CD4-positive, alpha-beta T cell treated with Interleukin-4 for 1 hour (primary cell): ENCODE measurements at places on chromosomes 5 and 9.

DNA sequence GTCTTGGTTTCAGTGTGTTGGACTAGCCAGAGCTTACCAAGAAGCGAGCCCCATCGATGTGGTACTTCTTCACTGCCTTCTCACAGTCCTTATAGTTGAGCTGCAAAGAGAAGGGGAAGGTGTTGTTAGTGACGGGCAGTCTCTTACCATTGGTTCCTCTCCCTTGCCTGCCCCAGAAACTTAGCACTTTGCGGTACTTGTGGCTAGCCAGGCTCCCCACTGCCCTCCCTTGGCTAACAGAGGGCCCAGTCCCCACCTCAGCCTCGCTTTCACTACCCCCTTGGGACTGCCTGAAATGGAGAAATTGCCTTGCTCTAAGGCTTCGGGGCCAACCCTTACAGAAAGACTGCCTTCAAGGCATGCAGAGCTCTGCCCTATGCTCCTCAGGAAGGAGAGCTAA lies 4.3 kb downstream of the LCP2 start:
- DNase-seq = peak; percentile 78

DNA sequence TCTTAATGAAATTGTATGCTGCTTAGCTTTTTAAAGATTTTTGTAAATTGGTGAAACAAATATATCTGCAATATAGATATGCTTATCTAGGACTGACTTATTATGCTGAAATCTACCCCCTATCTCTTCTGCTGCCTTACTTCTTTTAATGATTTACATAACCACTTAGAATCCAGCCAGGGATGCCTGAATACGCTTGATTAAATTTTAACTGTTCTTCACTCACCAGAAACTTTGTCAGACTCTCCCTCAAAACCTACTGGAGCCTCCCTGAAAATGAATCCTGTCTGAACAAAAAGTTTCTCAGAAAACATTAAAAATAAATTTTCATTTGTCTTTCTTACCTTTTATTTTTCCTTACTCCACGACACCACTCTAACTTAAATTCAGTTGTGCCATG lies 111.7 kb downstream of the ST8SIA4 start:
- no peak for DNase-seq

GRCh38 chr9:126295936-126296600 lies 30.6 kb upstream of the MVB12B start:
- DNase-seq = no peak

- no peak for DNase-seq
Observed at GRCh38 chr5:119338326-119338946, 17.4 kb upstream of the TNFAIP8 start.

DNA sequence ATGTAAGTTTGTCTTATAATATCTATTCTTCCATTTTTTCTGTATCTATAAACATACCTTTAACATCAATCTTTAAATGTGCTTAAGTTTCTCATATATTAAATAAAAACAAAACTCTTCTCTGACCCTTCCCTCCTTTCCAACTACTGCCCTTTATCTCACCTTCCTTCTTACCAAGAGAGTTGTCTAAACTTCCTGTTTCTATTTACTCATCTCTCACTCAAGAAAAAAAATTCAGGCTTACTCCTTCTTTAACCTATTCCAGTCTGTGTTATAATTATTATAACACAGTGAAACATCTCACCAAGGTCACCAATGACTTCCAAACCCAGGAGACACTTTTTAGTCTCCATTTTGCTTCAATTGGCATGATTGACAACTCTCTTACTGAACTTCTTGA lies 140.9 kb downstream of the CCDC171 start:
- DNase-seq = no peak

- DNase-seq = no peak
Observed at GRCh38 chr9:34717996-34718614, 8.2 kb upstream of the CCL21 start.

DNA sequence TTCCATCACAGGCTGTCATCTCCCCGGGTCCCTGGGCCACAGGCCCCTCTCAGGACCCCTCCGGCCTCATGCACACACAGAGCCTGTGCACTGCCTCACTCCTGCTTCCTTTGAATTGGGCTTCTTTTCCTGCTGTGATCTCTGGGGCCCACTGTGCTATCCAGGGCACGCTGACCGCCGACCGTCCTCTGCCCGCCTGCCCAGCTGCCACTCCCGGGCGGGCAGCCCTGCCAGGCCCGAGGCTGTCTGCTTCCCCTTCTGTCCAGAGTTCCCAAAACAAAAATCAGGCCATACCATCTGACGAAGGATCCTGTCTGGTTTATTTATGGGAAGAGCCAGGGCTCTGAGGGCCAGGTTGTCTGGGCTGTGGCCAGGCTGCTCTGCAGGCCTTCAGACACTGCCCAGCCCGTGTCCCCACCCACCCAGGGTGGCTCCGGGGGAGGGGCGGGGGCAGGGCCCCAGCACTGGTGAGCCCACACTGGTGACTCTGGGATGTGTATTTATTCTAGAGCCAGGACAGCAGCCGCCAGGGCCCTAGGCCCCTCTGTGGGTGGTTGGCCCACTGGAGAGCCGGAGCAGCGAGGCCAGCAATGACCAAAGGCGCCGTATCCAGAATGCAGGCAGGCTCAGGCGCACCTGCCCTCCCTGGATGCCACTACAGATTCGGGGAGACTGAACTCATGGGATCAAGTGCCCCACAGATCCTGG lies 57.0 kb downstream of the ADAMTS2 start:
- DNase-seq = no peak

- DNase-seq = peak; percentile 8
Observed at GRCh38 chr9:134372581-134373267, 46.5 kb downstream of the RXRA start.

GRCh38 chr5:124980163-124980941 lies 233.9 kb upstream of the ZNF608 start:
- no peak for DNase-seq

DNA sequence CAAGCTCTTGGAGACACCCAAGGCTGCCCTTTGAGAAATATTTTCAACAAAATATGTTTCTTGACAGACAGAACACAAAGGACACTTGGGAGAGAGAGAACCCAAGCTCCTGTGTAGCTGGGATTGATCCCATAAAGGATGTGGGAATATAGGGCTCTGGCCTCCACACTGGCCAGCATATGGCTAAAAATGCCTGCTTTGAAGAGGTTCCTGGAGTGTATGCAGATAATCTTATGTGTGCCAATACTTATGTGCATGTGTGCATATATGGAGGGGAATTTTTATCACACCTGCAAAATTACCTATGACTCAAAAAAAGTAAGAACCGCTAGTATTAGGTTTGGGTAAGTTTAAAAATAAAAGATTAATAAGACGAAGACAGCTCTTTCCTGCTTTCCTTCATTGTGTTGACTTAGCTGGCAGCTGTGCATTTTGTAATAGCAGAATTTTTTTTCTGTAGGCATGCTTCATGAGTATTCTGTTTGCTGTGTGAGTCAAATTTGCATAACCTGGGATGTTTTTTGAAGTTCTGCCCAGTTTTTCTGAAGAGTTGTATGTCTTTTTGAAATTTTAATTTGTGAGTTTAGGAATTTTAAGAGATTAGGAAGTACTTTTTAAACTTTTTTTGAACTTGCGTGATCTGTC lies 42.6 kb downstream of the HACD4 start:
- DNase-seq = no peak

GRCh38 chr9:76701441-76702039 lies 62.7 kb upstream of the PCA3 start:
- DNase-seq = no peak

GRCh38 chr5:59538750-59539121 lies 354.8 kb downstream of the PDE4D start:
- no peak for DNase-seq

- no peak for DNase-seq
Observed at GRCh38 chr5:133147411-133147810, 95.6 kb downstream of the HSPA4 start.

GRCh38 chr5:73952872-73953271 lies 326.9 kb downstream of the ARHGEF28 start:
- DNase-seq = no peak

DNA sequence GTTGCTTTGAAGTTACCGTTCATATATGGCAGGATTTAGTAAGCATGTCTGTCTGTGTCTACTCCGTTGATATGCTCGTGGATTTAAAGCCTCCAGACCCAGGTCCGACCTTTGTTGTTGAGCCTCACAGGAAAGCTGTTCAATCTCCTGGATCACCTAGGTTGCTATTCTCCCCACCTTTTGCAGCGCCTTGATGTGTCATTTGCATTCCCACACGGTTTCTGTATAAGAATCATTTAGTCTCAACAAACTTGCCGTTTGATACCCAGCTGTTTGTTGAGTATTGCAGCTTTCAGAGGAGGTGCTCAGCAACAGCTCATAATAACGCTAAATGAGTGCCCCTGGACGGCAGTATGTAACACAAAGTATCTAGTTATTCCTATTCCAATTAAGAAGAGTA lies 1.2 kb upstream of the ADGRV1 start:
- DNase-seq = no peak

GRCh38 chr5:134649163-134649835 lies 714 bp downstream of the SEC24A start:
- DNase-seq = no peak

- DNase-seq = no peak
Observed at GRCh38 chr5:332843-333242, 11.3 kb downstream of the AHRR start.

DNA sequence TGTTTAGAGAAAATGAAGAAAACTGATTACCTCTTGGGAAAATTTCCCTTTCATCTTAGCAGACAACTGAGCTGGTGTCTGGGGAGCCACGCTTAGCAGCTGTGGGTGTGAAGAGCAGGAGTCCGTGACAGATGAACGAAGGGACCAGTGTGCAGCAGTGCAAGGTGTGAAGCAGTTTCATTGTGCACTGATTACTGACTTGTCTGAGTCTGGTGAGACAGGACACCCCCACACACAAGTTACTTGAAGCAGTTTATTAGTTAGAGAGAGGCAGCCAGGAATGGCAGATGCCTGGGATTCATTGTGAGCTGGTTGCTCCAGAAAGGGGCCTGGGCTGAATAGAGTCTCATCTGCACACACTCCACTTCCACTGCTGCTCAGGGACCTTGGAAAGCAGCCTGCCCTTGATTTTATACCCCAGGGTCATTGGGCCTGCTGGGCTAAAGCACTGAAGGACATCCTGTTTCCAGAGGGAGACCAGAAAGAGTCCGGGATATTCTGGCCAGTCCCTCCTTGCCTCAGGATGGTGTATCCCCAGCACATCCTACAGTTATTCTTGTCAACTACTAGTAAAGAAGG lies 47.4 kb downstream of the FBXL7 start:
- DNase-seq = no peak

DNA sequence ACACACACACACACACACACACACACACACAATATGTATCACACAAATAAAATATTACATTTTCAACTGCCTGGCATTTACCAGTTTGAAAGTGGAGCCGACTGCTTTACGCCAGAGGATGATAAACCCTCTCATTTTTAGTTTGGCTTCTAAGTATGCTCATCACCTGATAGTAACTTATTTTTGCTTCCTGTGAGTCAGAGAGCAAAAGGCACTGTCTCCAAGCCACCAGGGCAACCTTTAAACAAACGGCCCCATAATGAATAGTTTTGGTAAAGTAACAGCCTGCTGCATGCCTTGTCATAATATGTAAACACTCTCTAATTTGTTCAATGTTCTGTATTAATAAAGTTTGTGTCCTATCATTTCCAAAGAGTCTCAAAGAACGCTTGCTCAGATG lies 26.9 kb downstream of the KLF4 start:
- DNase-seq = no peak

DNA sequence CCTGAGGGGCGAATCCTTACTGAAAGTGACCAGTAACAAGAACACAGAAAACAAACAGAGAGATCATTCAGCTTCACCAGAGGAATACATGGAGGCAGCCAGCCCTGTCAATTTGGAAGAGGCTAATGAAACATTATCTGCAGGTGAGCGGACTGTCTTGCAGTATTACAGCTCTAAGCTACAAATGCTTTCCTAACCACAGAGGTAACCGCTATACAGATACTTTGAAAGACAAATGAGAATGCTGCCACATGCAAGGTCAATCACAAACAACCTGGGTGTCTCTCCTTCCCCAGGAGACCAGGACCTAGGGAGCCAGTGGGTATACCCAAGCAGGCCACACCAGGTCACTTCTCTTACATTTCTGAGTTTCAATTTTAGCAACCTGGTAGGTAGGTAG lies 30.2 kb downstream of the EFNA5 start:
- DNase-seq = no peak

DNA sequence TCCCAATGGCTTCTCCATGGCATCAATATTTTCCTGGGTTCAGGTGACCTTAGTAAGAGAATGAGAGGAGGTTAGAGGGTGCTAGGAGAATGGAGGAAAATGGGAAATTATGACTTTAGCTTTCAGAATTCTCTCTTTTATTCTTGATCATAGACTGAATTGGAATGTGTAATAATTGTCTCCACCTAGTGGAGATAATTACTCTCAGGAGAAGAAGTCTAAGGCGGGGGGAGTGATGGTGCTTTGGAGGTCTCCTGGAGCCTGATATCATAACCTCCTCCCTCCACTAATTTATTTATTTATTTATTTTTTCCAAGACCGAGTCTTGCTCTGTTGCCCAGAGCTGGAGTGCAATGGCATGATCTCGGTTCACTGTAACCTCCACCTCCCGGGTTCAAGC lies 221.3 kb downstream of the GRIA1 start:
- no peak for DNase-seq

DNA sequence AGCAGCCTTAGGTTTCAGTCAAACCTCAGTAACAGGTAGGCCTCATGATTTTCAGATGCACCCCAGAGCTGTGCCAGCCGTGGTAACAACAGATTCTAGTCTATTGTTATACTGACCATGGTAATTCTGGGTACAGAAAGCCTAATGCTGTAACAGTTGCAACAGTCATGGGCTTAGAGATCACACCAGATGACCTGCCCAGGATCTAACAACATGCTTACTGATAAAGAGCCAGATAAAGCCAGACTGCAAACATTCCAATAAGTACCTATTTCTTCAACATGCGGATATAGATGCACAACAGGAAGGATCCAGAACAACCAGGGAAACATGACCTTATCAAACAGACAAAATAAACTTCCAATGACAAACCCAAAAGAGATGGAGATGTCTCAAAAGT lies 42.8 kb downstream of the CERT1 start:
- DNase-seq = no peak
